ENCODE measurements at places on chromosomes 4 and X. TPM values are rescaled to one million over a fixed set of nuclear protein-coding genes. Genes with fewer than 3 reads are reported as not detected.
A peak's percentile ranks its signal among the peaks of the same experiment; 100 is the strongest.

DNA sequence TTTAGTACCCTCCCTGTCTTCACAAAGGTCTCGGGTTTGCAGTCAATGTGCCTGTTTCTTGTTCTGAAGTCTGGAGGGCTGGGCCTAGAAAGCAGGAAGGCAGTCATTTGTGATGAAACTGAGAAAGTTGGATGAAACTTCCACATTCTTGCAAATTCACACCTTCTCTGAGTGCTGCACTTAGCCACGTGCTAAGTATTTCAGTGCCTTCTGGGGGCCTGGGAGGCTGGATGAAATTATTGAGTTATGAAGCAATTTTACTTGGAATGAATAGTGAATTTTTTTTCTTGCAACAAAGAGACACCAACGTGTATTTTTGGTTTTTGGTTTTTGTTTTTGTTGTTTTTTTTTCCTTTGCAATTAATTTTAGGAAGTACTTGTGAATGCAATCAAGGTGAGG lies 71.2 kb downstream of the MSX1 start:
- no peaks in the 10 kb centered on the region for H3K27me3 ChIP-seq
- no peaks in the 10 kb centered on the region for H3K4me1 ChIP-seq
- H3K27ac ChIP-seq = no peak overlapping the region
- no peaks in the 10 kb centered on the region for H3K36me3 ChIP-seq
- H3K4me3 ChIP-seq = no peak overlapping the region

GRCh38 chr4:134762053-134762452 lies 560.5 kb upstream of the PABPC4L start:
- DNase-seq = no peak
- no peaks in the 10 kb centered on the region for H3K4me1 ChIP-seq
- H3K36me3 ChIP-seq = no peaks in the 10 kb centered on the region
- no peak overlapping the region for H3K4me3 ChIP-seq
- no peak overlapping the region for H3K27ac ChIP-seq

DNA sequence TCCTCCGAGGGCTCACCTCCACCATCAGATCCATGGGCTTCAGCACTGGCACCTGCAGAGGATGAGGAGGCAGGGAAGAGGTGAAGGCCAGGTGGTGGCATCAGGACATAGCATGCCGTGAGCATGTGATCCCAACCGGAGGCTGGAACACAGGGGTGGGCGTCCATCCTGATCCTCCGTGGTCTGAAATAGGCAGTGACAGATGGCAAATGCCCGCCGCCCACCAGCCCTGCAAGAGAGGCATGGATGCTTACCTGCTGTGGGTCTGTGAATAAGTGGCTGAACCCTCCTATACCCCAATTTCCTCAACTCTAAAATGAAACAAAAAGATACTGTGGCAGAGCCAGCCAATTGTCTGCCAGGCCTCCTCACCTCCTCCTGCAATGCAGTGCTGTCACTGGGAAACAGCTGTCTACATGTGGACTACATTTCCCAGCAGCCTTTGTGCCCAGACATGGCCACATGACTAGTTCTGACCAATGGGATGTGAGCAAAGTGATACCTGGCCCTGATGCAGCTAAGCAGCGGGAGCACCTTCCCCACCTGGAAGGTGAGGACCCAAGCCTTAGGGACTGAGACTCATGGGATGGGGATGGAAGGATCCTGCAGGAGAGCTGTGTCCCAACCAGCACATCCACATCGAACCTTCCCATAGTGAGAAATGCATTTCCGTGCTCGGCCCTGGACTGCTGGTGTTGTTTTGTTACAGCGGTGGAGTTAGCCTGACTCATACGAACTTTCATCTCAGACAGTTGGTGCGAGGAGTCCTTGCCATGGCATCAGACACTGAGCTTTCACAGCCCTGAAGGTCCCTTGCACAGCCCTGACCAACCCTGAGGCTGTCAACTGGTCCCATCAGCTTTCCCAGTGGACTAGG lies 99.5 kb downstream of the PPP2R2C start:
- H3K4me1 ChIP-seq = no peaks in the 10 kb centered on the region
- peak; percentile 50 for DNase-seq
- peaks cover 12% of the 10 kb centered on the region for H3K27me3 ChIP-seq
- no peak overlapping the region for H3K4me3 ChIP-seq

DNA sequence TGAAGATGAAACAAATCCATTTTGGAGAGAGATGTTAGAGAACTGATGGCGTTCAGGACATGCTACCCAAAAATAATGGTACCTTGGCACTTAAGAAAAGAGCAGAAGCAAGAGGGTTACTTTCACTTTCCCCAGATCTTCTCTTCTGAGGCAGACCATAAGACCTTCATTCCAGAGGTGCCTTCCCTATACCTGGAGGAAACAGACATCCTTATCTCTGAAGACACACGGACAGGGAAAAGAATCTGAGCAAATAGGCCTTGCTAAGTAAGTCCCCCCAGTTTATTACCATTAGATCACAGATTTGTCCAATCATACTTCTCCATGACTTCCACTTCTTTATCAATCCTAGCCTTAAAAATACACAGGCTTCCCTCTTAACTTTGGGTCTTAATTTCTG lies 2.0 kb upstream of the FGF2 start:
- H3K4me3 ChIP-seq = peak overlapping the region; percentile 34
- DNase-seq = no peak
- peaks cover 30% of the 10 kb centered on the region for H3K4me1 ChIP-seq
- peaks cover 7% of the 10 kb centered on the region for H3K36me3 ChIP-seq
- H3K27me3 ChIP-seq = peaks cover 9% of the 10 kb centered on the region
- H3K27ac ChIP-seq = no peak overlapping the region

DNA sequence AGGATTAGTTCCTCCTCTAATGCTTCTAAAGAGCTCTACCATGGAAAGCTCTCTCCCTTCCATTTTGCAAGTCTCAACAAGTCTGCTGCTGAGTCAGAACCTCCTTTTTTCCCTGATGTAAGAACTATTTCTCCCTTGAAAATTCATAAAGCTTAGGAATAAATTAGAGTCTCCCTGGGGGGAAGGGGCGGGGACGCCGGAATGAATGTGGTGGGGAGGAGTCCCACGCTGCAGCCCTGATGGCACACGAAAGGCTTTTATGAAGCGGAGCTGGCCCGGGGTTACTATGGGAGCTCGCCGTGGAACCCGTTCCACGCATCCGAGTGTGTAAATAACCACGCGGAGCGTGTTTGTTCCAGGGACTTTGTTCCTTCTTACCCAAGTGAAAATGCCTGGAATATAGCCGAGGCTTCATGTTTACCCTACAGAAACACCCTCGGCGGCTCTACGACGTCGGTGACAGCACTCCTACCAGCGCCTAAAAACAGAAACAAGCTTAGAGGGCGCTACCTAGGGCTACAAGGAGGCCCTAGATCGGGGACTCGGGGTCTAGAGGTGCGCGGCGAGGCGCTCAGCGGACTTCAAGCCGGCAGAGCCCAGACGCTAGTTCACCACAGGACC lies 923 bp upstream of the CPEB2 start:
- peak; percentile 21 for DNase-seq
- H3K36me3 ChIP-seq = peaks cover 5% of the 10 kb centered on the region
- peak overlapping the region; percentile 90 for H3K4me3 ChIP-seq
- peaks cover 12% of the 10 kb centered on the region for H3K4me1 ChIP-seq

FAM47A gene
- not detected for total RNA-seq

GRCh38 chr4:113442826-113443225 lies 318.7 kb downstream of the CAMK2D start:
- H3K27me3 ChIP-seq = peaks cover 1% of the 10 kb centered on the region
- no peak for DNase-seq
- no peak overlapping the region for H3K27ac ChIP-seq
- no peak overlapping the region for H3K4me3 ChIP-seq
- peaks cover 10% of the 10 kb centered on the region for H3K4me1 ChIP-seq
- H3K36me3 ChIP-seq = no peaks in the 10 kb centered on the region

DNA sequence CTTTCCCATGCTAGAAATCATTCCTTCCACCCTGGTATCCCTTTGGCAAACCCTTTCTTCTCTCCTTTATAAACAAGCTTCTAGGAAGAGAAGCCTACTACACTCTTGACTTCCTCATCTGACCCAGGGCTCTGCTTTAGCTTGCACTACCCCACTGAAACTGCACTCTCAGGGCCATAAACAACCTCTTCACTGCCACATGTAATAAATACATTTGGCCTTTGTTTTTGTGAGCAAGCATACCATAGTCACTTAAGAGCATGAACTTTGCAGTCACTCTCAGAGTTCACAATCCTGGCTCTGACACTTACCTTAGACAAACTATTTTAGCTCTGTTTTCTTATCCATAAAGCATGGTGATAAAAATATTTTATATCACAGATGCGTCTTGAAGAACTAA lies 50.7 kb upstream of the USP38 start:
- H3K4me3 ChIP-seq = no peak overlapping the region
- no peak for DNase-seq
- H3K27ac ChIP-seq = no peak overlapping the region
- H3K27me3 ChIP-seq = peaks cover 1% of the 10 kb centered on the region
- no peaks in the 10 kb centered on the region for H3K4me1 ChIP-seq

DNA sequence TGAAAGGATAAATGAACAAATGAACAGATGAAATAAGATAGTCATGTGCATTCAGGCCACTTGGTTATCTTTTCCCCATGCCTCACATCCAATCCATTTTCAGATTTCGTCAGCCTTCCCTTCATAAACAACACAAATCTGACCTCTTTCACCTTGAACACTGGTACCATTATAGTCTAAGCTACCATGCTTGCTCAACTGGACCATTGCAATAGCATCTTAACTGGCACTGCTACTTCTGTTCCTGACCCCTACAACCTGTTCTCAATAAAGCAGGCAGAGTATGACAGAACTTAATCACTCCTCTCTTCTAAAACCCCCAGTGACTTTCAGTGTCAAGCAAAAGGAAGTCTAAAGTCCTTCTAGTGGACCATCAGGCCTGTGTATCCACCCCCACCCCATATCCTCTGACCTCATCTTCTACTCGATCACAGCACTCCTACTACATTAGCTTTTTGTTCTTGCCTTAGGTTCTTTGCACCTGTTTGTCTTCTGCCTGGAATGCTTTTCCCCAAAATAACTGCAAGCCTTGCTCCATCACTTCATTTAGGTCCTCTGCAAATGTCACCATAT lies 40.7 kb downstream of the LARP7 start:
- no peaks in the 10 kb centered on the region for H3K36me3 ChIP-seq
- no peak overlapping the region for H3K27ac ChIP-seq
- DNase-seq = no peak
- no peaks in the 10 kb centered on the region for H3K27me3 ChIP-seq
- H3K4me1 ChIP-seq = peaks cover 6% of the 10 kb centered on the region

CACNA1F gene
- total RNA-seq = 0.59 TPM

DNA sequence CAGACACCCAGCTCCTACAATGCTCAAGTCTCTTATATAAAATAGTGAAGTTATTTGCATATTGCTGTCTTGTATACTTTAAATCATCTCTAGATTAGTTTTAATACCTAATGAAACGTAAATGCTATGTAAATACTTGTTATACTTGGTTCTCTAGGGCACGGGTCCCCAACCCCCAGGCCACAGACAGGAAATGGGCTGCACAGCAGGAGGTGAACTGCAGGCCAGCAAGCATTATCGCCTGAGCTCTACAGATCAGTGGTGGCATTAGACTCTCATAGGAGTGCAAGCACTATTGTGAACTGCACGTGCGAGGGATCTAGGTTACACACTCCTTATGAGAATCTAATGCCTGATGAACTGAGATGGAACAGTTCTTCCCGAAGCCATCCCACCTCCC lies 395.9 kb upstream of the EMCN start:
- no peak overlapping the region for H3K27ac ChIP-seq
- H3K36me3 ChIP-seq = no peaks in the 10 kb centered on the region
- no peak overlapping the region for H3K4me3 ChIP-seq
- no peaks in the 10 kb centered on the region for H3K27me3 ChIP-seq

PDE6B gene
- total RNA-seq = 5.1 TPM

DNA sequence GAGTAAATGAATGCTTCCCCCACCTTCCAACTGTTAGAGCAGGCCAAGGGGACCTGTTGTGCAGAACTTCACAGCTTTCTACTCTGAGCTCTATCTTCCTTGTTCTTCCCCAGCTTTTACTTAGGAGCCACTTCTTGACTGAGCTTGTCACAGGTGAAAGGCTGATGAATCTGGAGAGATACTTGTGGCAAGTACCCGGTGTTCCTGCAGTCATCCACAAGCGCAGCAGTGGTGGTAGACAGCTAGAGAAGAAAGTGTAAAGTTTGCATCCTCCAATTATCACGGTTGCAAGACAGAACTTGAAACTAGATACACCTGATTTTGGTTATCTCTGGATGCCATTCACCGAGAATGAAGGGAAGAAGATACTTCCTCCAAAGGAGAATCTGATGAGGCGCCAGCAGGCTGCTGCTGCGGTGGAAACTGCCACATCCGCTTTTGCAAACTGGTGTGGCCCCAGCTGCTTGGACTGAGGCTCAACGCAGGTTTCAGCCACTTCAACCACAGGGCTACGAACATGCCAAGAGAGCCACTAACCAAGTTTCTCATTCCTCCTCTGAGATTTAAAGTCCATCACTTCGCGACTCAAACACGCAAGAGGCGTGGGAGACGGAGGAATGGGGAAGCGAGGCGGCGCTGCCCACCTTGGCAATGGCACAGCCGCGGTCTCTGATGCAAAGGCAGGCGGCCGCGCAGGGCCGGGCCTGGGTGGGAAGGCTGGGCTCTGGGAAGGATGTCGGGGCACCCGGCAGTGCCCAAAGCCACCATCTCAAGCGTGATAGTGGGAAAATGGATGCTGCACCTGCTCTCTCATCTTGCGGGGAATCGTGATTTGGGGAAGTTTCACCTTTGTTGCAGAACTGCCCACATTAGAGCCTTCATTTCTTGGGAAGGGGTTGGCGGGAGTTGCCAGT lies 1.3 kb upstream of the FHIP1A start:
- H3K36me3 ChIP-seq = no peaks in the 10 kb centered on the region
- peaks cover 9% of the 10 kb centered on the region for H3K27me3 ChIP-seq
- peak; percentile 29 for DNase-seq
- H3K4me3 ChIP-seq = peak overlapping the region; percentile 90

GRCh38 chrX:155144926-155145325 lies 71.3 kb upstream of the VBP1 start:
- H3K27ac ChIP-seq = no peak overlapping the region
- DNase-seq = no peak
- H3K27me3 ChIP-seq = no peaks in the 10 kb centered on the region
- H3K36me3 ChIP-seq = no peaks in the 10 kb centered on the region

NCBP2L gene
- not detected for total RNA-seq

- H3K27me3 ChIP-seq = no peaks in the 10 kb centered on the region
- DNase-seq = no peak
Observed at GRCh38 chrX:46208225-46208854, 336.9 kb downstream of the ZNF674 start.

DNA sequence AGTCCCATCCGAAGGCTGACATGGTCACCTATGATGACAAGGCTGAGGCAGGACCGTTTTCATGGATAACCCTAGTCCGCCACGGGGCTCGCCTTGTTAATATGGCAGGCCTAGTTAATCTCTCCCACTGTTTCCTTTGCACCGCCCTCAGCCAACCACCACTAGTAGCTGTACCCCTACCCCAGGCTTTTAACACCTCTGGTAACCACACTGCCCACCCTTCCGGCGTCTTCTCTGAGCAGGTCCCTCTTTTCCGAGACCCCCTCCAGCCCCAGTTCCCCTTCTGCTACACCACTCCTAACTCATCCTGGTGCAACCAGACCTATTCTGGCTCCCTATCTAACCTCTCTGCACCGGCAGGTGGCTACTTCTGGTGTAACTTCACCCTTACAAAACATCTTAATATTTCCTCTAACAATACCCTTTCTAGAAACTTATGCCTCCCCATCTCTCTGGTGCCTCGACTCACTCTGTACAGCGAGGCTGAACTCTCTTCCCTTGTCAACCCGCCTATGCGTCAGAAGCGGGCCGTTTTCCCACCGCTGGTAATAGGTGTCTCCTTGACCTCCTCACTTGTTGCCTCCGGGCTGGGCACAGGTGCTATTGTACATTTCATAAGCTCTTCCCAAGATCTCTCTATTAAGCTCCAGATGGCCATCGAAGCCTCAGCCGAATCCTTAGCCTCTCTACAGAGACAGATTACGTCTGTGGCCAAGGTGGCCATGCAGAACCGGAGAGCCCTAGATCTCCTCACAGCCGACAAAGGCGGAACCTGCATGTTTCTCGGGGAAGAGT lies 964.4 kb downstream of the RPA4 start:
- DNase-seq = no peak
- H3K4me1 ChIP-seq = no peaks in the 10 kb centered on the region
- H3K27me3 ChIP-seq = peaks cover 14% of the 10 kb centered on the region
- H3K36me3 ChIP-seq = peaks cover 21% of the 10 kb centered on the region

All from endothelial cell (in vitro differentiated cells).